Hematopoietic multipotent progenitor cell treated with erythropoietin and hydrocortisone succinate and interleukin-3 and kit ligand, for 8 days (in vitro differentiated cells): ENCODE measurements at places on chromosomes 2 and 18.

DNA sequence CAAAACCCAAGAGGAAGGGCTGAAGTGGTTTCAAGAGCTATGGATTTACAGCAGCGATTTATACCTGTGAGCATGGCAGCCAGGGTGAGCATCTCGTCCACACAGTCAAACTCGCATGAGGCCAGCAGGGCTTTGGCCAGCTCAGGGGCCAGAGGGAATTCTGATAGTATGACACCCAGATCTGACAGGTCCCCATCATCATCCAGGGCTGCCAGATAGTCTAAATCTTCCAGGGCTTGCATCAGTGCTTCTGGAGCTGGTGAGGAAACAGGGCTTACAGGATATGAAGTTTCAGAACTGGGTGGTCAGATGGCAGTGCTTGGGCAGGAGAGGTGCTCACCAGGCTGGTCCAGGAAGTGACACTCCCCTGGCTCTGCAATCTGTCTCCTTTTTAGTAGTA, 3.5 kb downstream of the DQX1 start:
- DNase-seq, result no peak

- DNase-seq, result no peak
Observed at GRCh38 chr2:223886726-223887125, 49.3 kb upstream of the AP1S3 start.

GRCh38 chr18:70279470-70279869, 9.4 kb upstream of the SOCS6 start:
- DNase-seq, result no peak

DNA sequence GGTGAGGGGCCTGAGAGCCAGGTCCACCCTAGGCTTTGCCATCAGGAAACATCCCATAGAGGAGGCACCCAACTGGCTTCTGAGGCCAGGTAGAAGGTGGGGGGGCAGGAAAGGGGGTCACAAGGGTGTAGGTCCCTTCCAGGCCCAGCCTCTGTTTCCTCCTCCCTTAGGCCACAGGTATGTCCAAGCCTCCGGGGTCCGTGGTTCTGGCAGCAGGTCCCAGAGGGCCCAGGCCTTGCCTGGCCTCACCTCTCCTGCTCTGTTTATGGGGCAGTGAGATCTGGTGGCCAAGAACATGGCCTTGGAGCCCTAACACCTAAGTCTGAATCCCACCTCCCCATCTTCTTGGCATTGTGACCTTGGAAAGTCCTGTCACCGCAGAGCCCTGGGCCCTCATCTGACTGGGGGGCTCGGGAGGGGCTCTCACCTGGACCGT, 21.6 kb upstream of the GPR17 start:
- DNase-seq, result no peak

GRCh38 chr2:6645004-6645403, 220.7 kb downstream of the CMPK2 start:
- no peak for DNase-seq

DNA sequence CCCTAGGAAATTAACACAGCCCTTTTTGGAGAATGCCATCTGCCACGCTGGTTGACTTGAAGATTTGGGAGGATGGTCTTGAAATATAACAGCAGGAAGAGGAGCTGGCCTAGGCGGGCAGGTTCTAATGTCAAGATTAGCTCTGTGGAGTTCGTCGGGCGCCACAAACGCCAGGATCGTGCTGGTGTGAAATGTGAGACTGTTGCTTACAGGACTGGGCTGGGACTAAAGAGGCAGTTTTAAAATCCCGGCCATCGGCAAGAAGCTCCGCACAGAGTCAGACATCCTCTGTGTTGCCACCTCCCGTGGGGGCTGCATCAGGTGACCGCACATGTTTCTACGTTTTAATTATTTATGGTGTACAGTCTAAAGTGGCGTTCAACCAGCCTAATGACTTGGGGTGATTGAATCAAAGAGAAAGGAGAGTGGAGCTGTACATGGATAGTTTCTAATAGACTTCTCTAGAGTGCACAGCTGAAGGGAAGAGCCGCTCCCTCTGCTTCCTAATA, 99.4 kb upstream of the BCL11A start:
- DNase-seq, result no peak

DNA sequence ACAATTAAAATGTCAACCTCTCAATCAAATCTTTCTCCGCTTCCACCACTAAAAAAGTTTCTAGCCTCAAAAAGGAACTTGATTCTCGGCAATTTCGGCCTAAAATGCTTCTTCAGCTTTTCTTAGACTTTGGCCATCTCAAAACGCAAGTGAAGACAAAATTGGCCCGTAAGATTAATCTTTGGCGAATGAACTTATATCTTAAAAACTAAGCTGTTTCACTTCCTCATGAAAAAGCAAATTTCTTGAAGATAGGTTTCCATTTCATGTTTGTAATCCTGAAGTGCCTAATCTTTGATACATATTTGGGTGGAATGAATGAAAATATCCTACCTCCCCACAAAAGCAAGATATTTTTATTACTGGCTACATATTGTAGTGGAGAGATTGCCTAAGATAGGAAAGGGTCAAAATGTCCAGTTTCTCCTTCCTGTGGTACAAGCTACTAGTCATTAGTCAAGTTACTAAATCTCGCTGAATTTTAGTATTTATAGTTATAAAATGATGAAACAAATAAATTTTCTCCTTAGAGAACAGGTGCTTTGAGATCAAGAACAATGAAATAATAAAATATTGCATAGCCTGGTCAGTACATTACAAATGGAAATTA, 85.4 kb upstream of the ZEB2 start:
- DNase-seq, result no peak

- DNase-seq, result no peak
Observed at GRCh38 chr2:13542642-13543041, 825.9 kb downstream of the TRIB2 start.

DNA sequence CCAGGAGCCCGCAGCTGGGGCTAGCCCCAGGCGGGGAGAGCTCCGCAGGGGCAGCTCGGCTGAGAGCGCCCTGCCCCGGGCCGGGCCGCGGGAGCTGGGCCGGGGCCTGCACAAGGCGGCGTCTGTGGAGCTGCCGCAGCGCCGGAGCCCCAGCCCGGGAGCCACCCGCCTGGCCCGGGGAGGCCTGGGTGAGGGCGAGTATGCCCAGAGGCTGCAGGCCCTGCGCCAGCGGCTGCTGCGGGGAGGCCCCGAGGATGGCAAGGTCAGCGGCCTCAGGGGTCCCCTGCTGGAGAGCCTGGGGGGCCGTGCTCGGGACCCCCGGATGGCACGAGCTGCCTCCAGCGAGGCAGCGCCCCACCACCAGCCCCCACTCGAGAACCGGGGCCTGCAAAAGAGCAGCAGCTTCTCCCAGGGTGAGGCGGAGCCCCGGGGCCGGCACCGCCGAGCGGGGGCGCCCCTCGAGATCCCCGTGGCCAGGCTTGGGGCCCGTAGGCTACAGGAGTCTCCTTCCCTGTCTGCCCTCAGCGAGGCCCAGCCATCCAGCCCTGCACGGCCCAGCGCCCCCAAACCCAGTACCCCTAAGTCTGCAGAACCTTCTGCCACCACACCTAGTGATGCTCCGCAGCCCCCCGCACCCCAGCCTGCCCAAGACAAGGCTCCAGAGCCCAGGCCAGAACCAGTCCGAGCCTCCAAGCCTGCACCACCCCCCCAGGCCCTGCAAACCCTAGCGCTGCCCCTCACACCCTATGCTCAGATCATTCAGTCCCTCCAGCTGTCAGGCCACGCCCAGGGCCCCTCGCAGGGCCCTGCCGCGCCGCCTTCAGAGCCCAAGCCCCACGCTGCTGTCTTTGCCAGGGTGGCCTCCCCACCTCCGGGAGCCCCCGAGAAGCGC, 15.0 kb upstream of the GMPPA start:
- no peak for DNase-seq
